ENCODE measurements at places on chromosomes 6 and 20.
A peak's percentile ranks its signal among the peaks of the same experiment; 100 is the strongest.

- no peak for DNase-seq
These were observed 36.8 kb downstream of the PREX1 start for GRCh38 chr20:48791014-48791413.

- DNase-seq = no peak
These were observed 48.5 kb downstream of the LIN28B start for GRCh38 chr6:105005451-105005850.

- no peak for DNase-seq
These were observed 2.2 kb downstream of the SRSF3 start for GRCh38 chr6:36596356-36596755.

GRCh38 chr20:600141-600540, 10.0 kb downstream of the TCF15 start:
- no peak for DNase-seq

DNA sequence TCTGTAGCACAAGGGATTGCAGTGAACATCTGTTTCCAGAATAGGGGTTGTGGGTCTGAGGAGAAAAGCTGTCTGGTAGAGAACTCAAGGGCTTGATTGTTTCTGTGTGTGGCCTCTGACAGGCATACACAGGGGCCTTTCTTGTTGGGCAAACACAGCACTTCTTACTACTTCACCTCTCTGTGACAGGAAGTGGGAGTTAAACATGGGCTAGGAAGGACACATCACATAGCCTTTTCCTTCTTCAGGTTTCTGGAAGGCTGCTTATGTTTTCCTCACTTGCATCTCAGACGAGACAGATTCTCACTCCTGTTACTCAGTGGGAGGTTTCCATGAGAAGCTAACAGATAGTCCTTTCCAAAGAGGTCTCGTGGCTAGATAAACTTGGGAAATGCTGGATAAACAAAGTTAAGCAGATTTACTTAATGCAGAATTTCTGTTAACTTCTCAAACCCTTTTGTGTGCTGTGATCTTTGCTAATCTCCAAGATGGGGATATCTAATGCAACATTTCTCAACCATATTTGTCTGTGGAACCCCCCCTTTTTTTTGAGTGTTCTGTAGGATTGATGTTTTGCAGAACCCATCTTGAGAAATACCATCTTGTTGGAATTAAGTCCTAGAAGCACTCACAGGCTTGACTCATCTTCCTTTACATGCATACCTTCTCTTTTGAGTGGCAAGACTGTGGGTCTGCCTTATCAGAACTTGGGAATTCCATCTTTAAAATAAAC, 41.9 kb upstream of the RNF8 start:
- no peak for DNase-seq

DNA sequence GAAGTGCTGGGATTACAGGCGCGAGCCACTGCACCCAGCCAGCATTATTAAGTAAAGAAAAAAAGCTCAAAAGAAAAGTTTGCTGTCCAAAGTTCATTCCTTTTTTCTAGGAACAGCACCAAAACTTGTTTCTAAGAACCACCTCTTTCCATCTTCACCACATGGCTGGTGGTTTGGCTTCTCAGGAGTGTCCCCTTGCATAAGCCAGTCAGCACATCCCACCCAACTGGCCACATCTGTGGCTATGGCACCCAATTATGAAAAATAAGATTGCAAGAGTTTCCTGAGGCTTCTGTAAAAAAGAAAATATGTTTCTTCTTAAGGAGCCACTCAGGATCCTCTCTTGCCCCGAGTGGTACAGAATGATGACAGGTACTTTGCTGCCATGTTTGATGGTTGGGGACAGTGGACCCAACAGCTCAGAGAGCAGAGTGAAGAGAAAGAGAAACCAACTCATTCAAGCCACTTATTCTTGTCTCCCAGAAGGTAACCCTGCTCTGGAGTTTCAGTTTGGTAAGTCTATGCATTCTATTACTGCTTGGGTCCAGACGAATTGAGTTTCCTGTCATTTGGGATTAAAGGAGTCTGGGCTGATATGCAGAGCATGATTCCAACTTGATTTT, 65.3 kb downstream of the PSMB1 start:
- DNase-seq = no peak

- DNase-seq = no peak
These were observed 380.1 kb upstream of the SOX4 start for GRCh38 chr6:21213492-21213891.

GRCh38 chr6:150684714-150685459, 85.2 kb downstream of the PLEKHG1 start:
- DNase-seq = no peak

GRCh38 chr6:168040856-168041496, 38.0 kb downstream of the FRMD1 start:
- DNase-seq = no peak

- DNase-seq = no peak
These were observed 46.4 kb upstream of the ADTRP start for GRCh38 chr6:11824986-11825385.

DNA sequence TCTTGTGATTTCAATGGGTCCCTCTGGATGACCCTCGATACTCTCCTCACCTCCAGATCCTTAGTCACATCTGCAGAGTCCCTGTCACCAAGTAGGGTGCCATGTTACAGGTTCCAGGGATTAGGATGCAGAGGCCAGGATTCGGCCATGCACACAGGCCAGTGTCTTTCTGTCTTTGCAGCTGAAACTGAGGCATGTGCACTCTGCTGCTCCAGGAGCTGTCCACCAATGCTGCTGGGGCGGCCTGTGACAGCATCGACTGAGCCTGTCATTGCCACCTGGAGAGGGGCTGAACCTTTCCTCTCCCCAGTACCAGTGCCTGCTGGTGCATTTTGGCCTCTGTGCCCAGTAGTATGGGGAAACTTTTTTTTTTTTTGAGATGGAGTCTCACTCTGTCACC, 4.4 kb upstream of the RBM38 start:
- DNase-seq = no peak

- DNase-seq = no peak
These were observed 32.6 kb downstream of the CEP85L start for GRCh38 chr6:118618676-118619377.

DNA sequence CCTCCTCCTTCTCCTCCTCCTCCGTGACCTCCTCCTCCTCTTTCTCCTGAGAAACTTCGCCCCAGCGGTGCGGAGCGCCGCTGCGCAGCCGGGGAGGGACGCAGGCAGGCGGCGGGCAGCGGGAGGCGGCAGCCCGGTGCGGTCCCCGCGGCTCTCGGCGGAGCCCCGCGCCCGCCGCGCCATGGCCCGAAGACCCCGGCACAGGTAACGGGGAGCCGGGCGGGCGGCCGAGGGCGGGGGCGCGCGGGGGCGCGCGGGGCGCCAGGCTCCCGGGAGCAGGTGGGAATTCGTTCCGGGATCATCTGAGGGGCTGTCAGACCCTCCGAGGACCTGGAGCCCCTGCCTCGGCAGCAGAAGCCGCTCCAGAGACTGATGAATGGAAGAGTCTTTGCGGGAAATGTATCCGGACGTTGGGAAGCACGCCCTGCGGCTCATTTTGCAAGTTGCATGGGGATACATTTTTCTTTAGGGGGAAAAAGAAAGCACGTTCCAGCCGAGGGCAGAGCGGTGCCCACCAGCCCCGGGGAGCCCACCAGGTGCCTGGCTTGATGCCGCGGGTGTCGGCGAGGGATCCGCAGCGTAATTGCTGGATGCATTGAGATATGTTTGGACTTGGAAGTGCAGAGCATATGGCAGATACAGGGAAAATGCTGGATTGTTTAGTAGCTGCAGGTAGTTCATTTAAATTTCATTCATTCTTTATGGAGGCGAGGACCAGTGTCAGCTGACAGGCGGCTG, 394 bp downstream of the MYB start:
- DNase-seq = no peak

DNA sequence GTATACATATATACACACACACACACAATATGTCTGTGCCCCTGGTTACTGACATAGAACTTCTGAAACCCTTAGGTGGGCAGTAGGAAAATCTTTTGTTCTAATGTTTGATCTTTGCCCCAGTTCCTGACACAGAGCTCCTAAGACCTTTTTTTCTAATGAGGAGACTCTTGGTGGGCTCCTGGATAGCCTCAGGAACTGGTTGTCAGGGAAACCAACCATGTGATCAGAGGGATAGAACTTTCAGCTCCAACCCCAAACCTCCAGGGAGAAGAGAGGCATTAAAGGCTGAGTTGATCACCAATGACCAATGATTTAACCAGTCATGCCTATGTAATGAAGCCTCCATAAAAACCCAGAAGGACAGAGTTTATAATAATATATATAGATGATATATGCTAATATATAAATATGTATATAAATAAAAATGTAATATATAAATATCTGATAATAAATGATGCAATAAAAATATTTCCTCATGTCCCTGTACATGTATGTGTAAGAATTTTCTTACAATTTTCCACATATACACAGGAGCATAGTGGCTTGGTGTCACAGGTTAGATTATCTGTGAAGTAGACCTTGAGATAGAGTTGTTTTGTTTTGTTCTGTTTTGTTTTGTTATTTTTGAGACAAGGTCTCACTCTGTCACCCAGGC, 93.3 kb downstream of the GPX5 start:
- no peak for DNase-seq

GRCh38 chr20:35648836-35649235, 15.9 kb downstream of the CPNE1 start:
- no peak for DNase-seq

DNA sequence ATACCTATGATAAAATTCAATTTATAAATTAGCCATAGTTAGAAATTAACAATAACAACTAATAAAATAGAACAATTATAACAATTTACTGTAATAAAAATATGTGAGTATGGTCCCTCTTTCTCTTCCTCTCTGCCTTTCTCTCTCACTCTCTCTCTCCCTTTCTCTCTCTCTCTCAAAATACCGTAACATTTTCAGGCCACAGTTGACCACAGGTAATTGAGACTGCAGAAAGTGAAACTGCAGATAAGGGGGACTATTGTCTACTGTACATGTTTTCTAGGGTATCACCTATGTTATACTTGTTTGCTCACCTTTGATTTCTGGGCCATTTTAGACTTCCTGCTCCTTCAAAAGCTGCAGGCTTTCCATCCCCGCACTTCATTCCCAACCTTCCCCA, 46.8 kb downstream of the LY86 start:
- no peak for DNase-seq

DNA sequence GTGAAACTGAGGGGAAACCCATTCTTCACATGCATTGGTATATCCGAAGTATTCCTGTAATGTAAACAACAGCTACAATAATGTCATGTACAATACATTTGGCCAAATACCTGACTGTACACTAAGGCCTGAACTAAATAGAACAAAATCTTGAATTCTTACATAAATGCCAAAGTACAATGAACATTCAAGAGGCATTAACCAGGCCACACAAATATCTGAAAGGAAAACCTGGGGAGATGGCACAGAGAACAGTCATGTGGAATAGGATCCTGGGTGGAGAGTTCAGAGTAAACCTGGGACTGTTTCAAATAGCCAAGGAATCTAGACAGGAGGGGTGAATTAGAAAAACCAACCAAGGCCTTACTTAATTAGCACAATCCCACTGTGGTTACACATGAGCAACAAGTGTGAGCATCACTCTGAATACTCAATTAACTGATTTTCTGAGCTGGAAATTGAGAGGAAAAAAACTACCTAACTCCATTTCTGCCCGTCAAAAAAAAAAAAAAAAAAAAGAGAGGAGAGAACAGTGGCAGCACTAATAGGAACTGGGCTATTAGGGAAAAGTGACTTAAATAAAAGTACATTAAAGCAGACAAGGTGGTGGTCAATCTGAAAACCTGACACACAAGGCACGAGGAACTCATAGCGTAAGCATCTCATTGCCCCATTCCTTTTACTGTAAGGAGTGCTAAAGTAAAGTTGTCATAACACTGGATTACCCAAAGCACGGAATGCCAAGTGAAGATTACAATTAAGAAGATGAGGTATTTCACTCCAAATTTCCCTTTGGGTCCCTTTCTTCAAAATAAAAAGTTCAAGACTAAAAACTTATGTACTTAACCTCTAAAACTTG, 10.9 kb downstream of the SNX5 start:
- no peak for DNase-seq

DNA sequence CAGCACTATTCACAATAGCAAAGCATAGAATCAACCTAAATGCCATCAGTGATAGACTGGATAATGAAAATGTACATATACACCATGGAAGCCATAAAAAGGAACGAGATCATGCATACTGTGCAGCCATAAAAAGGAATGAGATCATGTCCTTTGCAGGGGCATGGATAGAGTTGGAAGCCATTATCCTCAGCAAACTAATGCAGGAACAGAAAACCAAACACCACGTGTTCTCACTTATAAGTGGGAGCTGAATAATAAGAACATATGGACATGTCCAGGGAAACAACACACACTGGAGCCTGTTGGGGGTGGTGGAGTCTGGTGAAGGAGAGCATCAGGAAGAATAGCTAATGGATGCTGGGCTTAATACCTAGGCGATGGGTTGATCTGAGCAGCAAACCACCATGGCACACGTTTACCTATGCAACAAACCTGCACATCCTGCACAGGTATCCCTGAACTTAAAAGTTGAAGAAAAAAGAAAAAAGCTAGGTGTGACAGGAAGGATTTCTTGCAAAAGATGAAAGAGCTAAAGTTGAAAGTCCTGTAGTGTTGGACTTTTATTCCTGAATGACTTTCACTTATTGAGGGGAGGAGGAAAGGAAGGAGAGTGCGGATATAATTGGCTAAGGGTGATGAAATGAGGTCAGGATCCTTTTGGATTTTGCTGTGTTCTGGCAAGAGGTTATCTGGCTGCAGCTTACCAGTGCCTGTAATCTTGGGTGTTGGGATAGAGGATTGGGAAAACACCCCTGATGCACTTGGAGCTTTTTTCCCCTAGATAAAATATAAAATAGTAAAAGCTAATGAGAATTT, 8.5 kb downstream of the TRMT11 start:
- DNase-seq = no peak

GRCh38 chr6:34671801-34672656, 24.5 kb downstream of the ILRUN start:
- peak; percentile 37 for DNase-seq

- DNase-seq = no peak
These were observed 326.6 kb downstream of the ZFAND3 start for GRCh38 chr6:38146021-38146733.

- DNase-seq = no peak
These were observed 398.4 kb upstream of the ID4 start for GRCh38 chr6:19438566-19439353.

DNA sequence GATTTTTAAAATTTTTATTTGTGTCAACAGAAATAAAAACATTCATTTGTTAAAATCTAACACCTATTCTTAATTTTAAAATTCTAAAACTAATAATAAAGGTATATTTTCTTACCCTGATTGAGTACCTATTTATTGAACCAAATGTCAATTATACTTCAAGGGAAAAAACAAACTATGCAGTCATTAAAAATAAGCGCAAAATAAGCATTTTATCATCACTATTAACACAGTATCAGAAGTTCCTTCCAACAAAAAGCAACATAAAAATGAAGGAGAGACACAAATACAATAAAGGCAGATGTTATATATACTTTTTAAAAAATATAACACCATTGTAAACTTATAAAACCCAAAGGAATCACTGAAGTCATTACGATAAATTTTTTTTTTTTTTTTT, 52.7 kb downstream of the ZHX3 start:
- no peak for DNase-seq

Data from GM18507 (cell line).